ENCODE measurements at places on chromosomes 3 and 15.

GRCh38 chr3:170506556-170506955, 79.3 kb downstream of the SLC7A14 start:
- no peak for DNase-seq

DNA sequence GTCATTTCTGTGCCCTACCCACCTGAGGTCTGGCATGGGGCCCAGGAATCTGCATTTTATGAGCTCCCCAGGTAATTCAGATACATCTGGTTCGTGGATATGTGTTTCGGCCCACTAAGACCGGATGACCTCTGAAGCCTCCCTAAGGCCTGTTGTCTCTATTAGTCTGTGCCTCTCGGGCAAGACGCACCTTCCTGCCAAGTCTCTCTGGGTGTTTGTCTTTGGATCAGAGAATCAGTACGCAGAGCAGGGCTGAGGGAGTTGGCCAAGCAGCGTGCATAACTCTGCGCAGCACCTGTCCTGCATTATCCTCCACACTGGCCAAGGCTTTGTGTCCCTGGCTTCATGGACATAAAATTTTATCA, 181.0 kb downstream of the THSD4 start:
- DNase-seq, result no peak

DNA sequence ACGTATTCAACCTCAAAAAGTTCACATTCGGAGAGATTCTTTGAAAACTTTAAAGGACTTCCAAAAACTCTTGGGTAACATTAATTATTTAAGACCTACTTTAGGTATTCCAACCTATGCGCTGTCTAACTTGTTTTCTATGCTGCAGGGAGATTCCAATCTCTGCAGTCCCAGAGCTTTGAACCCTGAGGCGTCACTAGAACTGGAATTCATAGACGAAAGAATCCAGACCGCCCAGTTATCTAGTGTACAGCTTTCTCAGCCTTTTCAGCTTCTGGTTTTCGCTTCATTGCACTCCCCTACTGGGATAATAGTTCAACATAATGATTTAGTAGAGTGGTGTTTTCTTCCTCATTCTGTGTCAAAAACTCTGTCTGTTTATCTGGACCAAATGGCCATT, 711.3 kb downstream of the ROBO1 start:
- no peak for DNase-seq

DNA sequence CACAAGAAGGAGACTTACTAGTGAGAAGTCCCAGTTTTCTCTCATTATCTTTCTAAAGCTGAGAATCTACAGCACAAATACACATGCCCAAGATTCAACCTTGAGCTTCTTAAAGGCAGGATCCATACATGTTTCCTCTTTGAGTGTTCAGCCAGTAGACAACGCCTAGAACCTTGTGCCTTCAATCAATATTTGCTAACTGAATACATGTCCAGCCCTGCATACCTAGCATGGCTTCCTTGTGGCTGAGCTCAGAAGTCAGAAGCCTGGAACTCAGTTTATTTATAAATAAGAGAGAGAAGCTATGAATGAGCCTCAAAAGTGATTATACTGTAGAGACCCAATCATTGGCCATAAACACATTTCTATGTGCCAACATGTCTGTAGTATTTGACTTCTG, 43.5 kb downstream of the ACP3 start:
- DNase-seq, result no peak

DNA sequence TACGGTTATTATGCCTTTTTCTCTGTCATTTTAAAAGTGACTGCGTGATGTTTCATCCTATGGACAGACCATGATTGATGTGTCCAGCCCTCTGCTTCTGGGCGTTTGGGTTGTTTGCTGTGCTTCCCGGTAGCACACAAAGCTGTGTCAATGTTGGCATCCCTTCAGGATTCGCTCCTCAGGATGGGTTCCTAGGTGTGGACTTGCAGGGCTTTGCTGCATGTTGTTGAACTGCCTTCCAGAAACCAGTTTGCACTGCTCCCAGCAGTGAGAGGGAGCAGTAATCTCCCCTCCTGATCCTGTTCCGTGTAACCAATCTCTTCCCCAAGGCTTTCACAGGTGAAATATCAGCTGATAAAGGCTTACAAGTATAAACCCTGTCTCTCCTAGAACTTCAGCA, 787 bp downstream of the TRPM1 start:
- no peak for DNase-seq

DNA sequence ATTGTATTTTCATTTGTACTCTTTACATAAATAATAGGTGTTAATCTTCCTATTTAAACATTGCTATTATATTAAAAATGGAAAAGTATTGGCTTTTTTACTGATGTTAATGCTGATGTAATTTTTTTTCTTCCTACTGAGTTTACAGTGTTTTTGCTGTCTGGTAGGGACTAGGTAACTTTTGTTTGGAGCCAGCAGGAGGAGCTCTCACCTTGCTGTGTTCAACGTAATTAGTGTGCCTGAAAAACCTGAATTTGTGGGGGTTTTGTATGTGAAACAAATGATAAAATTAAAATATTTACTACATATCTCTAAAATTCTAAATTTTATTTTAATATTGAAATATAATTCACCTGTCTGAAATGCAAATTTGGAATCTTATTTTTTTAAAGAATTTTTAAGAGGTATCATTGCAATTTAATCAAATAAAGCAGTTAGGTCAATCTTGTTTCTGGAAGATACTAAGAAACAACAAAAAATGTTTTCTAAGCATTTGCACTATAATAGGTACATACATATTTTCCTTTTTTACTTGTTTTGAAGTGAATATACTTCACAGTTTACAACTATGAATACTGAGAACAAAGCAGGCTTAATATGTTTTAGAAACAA, 48.8 kb downstream of the EPHA6 start:
- DNase-seq, result no peak

DNA sequence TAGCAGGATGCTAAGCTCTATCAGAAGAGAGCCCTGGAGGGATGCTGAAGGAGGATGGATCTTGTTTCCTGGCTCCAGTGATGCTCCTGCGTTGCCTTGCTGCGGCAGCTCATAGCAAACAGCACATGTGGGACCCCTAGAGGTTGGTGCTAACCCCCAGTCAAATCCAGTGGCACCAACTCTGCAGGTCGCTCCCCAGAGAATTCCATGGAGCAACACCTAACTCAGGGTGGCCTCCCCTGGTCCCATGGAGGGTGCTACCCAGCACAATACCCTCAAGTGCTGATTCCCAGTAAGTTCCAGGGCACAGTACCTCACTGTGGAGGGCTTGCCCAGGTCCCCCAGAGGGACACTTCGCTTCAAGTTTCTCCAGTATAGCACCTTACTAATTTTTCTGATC, 231.2 kb downstream of the NEK10 start:
- no peak for DNase-seq

DNA sequence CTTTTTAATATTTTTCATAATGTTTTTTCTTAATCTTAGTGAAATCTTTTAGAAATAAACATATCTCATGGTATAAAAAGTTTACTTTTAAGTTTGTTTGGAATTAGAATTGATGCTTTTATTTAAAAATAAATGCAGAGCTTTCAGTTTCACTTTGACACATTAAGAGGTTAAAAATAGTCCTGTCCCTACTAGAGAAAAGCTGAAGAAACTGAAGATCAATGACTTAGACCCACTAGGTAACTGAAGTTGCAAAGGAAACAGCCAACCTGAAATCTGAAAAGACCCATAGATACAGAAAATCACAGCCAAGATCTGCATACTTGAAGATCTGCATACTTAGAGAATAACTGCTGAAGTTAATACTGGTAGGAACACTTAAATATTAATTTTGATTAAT, 237.6 kb downstream of the RAP2B start:
- no peak for DNase-seq
